ENCODE measurements at places on chromosomes 5 and 9.
A peak's percentile ranks its signal among the peaks of the same experiment; 100 is the strongest.

DNA sequence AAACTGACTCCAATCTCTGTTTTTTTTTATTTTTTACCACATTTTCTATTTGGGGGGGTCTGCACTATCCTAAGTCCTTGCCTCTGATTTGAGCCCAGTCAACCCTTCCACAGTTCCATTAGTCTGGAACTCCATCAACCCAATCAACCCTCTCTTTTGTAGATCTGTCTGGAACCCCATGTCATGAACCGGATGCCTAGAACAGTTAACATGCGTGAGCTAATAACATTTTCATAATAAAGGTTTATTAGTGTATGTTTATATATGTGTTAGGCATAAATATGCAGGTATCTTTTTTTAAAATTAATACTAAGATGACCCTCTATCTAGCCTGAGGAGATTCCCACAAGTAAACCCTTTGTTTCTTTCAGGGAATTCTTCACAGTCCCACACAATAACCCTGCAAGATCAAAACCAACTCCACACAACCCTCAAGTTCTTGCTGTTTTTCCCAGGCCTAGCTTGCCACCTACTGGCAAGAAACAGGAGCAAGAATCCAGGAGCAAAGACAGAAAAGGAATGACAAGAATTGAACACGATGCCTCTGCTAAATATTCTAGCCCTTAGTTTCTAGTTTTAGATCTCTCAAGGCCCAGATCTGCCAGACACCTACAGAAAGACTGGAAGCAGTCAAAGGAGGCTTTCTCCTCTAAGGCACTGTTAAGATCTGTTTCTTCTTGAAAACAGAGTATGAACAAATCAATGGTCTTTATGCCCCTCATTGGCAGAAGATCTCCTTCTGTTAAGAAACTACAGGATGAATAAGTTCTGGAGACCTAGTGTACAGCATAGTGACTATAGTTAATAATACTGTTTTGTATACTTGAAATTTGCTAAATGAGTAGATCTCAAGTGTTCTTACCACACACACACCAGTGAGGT, 100.4 kb downstream of the TRIM36 start:
- no peak for DNase-seq

- DNase-seq = no peak
Observed at GRCh38 chr5:150625164-150625535, 15.3 kb upstream of the SYNPO start.

GRCh38 chr5:105807290-105807689, 1863.4 kb downstream of the EFNA5 start:
- no peak for DNase-seq

- DNase-seq = no peak
Observed at GRCh38 chr5:178108966-178109365, 4.4 kb upstream of the N4BP3 start.

DNA sequence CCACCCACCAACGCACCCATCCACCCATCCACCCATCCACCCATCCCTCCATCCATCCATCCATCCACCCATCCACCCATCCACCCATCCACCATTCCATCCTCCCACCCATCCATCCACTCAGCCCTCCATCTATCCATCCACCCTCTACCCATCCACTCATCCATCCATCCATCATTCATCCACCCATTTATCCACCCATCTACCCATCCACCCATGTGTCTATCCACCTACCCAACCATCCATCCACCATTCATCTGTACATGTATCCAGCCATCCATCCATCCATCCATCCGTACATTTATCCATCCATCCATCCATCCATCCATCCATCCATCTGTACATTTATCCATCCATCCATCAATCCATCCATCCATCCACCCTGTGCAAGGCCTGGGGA, 11.1 kb upstream of the VAV2 start:
- no peak for DNase-seq

DNA sequence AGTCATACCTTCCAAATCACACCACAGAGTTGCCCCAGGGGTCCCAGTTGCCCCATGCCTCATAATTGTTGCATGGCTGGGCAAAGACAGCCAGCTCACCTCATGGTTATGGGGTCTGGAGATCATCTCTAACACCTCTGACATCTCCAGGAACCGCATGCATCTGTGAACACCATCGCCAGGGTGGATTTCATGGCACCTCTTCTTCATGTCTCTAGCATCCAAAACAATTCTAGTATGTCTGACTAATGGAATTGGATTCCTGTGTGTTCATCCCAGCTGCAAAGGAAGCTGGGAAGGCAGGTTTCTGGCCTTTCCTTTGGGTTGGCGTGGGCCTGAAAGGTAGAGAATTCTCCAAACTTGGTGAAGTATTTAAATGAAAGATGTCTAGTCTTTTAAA, 122.3 kb upstream of the ABCA1 start:
- DNase-seq = no peak

DNA sequence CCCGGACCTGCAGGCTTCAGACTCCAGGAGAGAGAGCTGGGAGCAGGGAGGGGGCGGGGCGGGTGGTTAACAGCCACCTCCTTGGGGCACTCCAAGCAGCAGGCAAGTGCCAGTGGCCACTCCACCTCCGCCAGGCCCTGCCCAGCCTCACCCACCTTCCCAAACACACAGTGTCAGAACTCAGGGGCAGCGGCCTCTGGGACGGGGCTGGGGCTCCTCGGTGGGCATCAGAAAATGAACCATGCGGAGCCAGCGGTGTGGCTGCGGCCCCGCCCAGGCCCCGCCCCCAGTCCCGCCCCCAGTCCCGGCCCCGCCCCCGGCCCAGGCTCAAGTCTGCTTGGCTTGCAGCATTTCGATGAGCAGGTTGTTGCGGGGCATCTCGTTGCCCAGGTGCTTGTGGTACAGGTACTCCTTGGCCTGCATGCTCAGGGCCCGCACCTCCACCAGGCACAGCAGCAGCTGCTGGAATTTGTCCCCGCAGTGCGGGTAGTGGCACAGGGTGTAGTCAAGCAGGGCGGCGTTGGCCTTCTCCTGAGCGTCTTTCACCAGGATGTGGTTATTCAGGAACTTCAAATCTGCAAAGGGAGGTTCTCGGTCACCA, 24.7 kb downstream of the NR5A1 start:
- no peak for DNase-seq

- DNase-seq = no peak
Observed at GRCh38 chr5:124194282-124194681, 552.2 kb downstream of the ZNF608 start.

- DNase-seq = peak; percentile 67
Observed at GRCh38 chr5:126676195-126676624, 75.5 kb downstream of the PHAX start.

- no peak for DNase-seq
Observed at GRCh38 chr5:90915393-90915792, 356.8 kb downstream of the ADGRV1 start.

- DNase-seq = no peak
Observed at GRCh38 chr5:57642066-57642465, 159.5 kb upstream of the ACTBL2 start.

- no peak for DNase-seq
Observed at GRCh38 chr9:12351293-12352044, 341.7 kb upstream of the TYRP1 start.

- peak; percentile 59 for DNase-seq
Observed at GRCh38 chr5:16784843-16785791, 151.0 kb downstream of the MYO10 start.

DNA sequence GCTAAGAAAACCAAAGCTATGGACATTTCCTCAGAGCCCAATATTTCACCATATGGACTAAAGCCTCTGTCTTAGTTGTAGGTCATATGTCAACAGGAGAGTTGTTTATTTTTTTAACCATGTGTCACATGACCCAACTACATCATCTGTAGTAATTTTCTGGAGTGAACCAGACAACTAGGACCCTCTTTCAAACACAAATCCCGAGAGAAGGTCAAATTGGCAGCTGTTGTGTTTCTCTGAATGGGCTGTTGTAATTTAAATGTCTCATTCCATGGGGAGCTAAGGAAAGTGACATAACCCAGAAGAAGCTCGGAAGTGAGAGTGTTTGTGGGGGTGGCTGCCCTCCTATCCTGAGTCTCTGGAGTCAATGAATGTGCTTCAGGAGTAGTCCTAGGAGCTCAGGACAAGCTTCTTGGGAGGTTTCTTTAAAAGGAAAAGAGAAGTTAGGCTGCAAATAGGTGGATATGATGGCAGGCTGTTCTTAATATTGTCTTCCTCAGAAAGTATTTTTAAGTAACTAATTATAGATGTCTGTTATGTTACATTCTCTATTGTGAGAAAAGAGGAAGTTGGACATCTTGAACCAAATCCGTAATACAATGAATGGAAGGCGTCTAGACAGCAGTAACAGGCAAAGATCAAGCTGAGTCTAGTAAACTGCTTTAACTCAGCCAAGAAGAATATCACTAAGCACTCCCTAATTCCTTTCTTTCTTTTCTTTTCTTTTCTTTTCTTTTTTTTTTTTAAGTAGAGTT, 50.1 kb downstream of the TMEM167A start:
- DNase-seq = no peak

GRCh38 chr5:39453606-39454005, 28.8 kb upstream of the DAB2 start:
- DNase-seq = no peak

GRCh38 chr5:153891394-153891793, 147.3 kb downstream of the FAM114A2 start:
- no peak for DNase-seq

GRCh38 chr9:80787636-80788035, 901.7 kb downstream of the TLE1 start:
- DNase-seq = no peak

GRCh38 chr5:167912941-167913665, 378.3 kb upstream of the WWC1 start:
- DNase-seq = no peak

DNA sequence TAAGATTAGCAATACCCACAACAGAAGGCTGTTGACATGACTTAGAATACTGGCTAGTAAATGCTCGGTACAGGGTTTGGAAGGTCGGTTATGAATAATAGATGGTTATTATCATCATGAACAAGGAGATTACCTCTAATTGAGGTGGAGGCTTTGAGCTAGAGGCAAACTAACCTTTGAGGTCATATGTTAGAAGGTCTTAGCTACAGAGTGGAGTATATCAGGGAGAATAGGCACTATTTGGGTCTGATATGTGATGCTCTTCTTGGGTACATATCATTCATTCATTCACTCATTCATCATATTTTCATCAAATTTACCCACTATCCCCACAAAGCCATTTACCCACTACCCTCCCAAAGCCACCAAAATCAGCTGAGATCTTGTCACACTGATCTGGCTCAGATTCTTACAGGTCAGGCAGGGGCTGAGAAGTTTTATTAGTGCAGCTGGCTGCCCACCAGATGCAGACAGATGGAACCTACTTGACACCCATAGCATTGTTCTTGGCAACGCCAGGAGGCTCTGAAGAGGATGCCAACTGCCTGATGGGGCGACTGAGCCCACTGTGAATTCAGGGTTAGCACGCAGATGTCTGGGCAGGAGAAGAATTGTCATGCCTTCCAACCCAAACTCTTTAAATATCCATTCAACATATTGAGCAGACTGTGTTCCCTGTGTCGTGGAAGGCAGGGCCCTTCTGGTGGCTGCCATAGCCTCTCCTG, 90.2 kb upstream of the SH3PXD2B start:
- DNase-seq = no peak

DNA sequence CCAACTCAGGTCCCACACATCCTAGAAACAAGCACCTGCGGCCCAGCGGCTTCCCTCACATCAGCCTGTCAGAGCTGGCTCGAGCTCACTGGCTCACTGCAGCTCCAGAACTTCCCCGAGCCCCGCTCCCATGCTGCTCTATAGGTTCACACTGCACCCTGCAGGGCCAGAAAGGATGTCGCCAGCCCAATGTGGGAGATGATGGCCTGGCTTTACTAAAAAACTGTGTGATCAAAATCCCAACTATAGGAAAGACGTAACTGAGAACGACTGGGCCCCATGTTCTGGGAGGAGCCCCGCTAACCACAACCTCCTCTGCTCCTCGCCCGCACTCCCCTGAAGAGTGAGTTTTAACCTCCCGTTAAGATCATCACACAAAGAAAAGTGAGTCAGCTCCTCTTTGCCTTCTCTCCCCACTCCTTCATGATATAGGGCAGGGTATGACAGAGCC, 4.6 kb downstream of the SURF4 start:
- peak; percentile 84 for DNase-seq

DNA sequence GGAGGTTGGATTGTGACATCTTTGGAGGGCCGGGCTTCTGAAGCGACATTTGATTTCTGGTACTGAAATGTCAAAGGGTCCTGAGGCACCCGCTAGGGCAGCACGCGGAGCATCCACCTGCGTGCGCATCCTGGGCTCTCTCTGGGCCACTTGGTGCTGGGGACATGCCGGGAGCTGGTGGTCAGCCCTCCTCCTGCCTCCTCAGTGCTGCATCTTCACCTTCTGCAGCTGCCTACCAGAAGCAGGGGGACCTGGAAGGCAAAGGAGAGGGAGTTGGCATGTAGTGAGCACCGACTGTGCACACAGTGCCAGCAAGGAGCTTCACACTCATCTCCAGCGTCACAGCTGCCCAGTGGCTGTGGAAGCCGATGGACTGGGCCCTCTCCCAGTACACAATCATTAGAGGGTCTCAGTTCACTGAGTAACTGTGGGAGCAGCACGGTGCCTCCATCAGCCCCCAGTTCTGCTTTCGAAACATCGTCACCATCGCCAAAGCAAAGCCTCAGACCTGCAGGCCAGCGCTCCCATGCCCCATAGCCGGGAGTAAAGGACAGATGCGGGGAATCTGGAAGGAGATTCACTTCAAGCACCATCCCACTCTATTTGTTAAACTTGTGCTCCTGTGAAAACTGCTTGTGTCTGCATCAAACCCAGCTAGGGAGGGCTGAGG, 138.4 kb downstream of the KCNIP1 start:
- no peak for DNase-seq

DNA sequence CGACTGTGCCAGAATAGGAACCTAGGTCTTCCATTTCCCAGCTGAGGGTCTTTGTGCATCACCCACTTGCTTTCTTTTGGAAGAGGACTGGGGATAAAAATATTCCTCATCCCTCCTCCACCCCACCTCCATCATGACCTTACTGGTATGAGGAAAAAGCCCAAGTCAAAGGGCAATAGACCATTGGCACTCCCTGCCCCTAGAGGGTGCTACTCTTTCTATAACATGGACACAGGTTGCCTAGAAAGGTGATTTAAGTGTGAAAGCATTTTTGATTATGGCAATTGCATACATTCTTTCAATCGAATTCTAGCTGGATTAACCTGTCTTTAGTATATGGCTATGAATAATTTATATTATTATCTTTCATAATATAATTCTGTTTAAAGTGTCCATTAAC, 22.8 kb upstream of the ZNF618 start:
- no peak for DNase-seq

GRCh38 chr5:144644317-144644716, 473.6 kb downstream of the KCTD16 start:
- no peak for DNase-seq
